ENCODE measurements at places on chromosomes 16 and 17.

DNA sequence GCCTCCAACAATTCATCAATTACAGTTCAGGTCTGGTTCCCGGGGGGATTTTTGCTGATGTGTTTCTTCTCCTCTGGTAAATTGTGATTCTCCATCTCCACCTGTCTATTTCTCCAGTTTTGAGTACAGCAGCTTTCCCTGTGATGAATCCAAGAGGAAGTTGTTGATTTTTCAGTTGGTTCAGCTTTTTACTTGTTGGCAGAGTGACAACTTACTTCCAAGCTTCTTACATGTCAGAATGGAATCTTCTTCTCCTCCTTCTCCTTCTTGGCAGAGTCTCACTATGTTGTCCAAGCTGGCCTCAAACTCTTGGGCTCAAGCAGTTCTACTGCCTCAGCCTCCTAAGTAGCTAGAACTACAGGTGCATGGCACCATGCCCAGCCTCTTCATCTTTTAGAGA is 33.4 kb upstream of the TMEM92 start:
- DNase-seq = no peak

DNA sequence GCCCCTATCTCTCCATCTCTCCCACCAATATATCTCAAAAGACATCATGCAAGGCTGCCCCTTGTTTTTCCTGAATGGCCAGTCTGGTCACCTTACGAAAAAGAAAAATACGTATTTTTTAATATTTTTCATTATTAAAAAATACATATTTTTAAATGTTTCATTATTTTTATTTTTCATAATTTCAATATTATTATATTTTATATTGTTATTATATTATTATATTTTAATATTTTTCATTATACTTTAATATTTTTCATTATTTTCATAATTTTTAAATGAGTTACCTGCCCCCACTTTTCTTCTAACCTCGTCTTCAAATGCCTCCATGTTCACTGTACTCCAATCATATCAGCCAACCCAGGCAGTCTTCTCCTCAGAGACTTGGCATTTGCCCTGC is 116.0 kb upstream of the ERCC4 start:
- DNase-seq = no peak

GRCh38 chr16:54355251-54355650 is 68.7 kb upstream of the IRX3 start:
- no peak for DNase-seq

DNA sequence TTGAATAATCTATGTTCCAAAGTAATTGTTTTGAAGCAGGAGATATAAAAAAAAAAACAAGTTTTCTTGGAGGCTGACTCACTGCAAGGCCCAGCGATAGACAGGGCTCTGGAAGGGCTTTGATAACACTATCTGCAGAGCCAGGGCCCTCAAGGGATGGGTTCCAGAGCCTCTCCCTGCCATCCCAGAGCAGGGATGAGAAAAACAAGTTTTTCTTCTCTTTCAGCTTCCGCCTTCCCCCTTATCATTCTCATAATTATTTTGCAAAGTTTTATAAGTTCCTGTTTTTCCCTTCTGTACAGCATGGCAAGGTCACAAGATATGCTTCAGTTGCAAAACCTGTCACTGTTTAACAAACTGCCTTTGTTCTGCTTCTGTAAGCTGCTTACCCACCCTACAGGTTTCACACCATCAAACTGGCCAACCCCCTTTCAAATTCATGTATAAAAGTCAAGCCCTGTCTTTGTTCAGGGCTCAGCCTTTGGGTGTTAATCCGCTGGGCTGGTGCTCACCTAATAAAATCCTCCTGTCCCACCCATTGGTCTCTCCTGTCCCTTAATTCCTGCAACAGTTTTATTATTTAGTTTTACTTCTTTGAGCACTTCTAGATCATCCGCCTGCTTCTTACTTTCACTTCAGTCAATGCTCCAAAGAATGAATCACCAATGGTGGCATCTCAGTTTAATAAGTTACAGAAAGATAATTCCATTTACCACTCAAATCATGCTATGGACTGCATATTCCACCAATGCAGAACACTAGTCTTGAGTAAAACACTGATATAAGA is 5.6 kb upstream of the THUMPD1 start:
- DNase-seq = no peak

DNA sequence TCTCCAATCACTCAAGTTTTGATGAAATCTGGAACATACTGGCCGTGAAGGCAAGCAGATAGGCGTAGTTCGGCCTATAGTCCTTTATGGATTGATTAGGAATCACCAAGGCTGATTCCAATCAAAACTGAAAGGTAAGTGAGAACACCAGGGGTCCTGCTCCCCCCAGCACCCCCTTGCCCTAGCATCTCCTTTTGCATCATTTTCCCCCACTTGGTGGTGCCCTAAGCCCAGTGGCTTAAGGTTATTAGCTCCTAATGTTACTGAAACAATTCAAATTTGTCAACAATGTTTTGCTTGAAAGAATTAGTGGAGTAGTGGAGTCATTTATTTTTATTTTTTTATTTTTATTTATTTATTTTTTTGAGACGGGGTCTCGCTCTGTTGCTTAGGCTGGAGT is 4.9 kb downstream of the SLFN14 start:
- DNase-seq = no peak

DNA sequence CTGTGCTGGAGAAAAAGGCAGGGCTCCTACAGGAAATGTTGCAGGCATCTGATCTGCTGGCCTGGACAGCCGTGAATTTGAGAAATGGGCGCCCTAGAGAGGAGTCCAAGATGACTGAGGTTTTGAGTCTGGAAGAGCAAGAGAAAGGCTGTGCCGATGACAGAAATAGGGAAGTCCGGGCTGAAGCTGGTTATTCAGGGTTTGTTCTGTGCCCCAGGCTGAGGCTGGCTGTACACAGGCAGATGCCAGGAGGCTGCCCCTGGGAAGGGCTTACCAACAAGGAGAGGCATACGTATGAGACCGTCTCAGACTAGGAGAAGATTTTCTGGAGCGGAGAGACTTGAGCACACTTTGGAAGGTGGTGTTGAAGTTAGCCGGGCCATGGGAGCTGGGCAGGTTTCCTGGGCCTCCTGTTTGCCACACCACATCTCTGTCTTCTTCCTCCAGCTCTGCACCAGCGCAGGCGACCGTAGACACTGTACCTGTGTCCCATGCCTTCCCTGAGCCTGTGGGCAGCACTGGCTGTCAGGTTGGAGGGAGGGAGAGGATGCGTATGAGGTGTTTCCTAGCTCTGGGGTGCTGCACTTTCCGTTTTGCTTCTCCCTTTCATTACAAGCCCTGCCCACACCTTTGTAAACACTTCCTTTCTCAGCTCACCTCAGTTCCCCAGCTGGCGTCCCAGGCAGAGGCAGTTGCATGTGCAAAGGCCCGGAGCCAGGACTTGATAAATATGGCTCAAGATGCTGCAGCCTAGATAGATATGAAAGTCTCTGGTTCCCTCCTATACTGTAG is 80.8 kb downstream of the SPECC1 start:
- no peak for DNase-seq

DNA sequence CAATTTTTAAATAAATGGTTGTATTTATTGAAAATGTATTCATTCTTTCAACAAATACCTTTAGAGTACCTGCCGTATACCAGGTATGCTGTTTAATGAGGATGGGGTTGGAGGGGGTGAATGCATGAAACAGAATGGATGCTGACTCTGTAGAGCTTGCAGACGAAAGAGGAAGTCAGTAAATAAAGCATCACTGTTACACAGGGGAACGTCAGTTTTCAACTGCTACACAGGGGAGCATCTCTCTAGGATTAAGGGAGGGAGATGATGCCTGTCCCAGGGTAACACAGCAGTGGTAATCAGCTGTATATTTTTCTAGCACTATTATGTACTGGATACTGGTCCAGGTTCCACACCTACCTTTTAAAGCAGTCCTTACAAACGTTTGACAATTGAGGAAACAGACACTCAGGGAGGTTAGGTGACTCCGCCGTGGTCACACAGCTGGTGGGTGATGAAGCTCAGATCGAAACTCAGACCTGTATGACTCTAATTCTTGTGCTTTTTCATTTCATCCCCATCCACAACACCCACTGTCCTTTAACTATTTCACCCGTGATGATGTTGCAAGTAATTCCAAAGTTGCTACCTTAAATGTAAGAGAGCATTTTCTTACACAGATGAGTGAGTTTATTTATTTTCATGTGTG is 452.1 kb upstream of the HSBP1 start:
- no peak for DNase-seq

GRCh38 chr16:83279251-83279650 is 528.5 kb upstream of the HSBP1 start:
- DNase-seq = no peak

DNA sequence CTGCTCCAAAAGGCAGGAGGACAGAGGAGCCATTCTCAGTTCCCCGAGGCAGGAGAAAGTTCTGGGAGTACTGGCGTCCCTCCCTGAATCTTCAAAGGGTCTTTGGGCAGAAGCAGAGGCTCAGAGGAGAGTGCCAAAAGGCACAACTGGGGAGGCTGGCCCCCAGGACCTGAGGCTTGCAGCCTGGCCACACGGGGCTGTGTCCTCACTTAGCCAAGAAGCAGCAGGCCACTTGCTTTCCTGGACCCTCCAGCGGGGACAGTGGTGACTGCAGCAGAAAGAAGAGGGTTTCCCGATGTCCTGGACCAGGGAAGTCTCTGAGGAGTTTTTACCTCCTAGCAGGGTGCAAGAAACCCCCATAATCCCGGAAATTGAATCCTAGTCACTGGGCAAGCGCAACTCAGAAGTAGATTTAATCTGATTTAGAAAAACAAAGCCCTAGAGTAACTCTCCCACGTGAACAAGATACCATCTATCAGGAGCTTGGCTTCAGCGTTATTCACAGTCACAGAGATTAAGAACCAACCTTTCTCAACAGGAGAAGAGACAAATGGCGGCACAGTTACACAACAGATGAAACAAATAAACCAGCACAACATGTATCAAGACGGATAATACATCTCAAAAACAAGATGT is 25.5 kb upstream of the BCO1 start:
- DNase-seq = no peak

DNA sequence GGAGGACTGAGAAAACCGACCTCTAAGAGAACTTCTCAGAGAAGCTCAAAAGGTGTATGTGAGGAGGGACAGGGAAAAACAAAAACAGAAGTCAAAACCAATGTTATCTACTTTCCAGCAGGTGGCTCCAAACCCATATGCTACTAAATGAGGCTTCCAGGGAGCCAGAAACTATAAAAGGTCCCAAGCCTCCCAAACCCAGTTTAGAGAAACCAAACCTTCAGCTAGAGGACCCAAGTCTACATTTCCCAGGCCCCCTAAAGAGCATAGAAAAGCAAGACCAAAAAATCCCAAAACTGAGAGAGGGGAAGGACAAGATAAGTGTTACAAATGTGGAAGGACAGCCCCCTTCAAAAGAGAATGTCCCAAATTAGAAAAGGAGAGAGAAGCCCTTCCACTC is 3.7 kb downstream of the HPR start:
- DNase-seq = no peak

DNA sequence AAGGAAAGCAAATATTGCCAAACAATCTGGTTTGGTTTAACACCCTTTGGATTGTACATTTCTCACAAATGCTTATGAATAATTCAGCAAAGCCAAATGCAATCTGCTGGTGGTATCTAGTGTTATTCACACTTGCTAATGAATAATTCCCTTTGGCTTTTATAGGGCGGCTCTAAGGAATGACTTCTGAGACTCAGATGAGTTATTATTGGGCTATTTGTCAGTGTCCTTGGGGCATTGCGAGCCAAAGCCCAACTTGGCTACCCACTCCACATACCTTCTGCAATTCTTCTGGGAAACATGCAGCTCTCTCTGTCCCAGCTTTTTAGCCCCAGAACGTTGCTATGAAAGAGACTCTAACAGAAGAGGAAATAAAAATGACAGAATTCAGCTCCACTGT is 41.1 kb downstream of the FTO start:
- DNase-seq = no peak

- no peak for DNase-seq
Measured at GRCh38 chr17:45848868-45849535, 4.3 kb downstream of the SPPL2C start.

DNA sequence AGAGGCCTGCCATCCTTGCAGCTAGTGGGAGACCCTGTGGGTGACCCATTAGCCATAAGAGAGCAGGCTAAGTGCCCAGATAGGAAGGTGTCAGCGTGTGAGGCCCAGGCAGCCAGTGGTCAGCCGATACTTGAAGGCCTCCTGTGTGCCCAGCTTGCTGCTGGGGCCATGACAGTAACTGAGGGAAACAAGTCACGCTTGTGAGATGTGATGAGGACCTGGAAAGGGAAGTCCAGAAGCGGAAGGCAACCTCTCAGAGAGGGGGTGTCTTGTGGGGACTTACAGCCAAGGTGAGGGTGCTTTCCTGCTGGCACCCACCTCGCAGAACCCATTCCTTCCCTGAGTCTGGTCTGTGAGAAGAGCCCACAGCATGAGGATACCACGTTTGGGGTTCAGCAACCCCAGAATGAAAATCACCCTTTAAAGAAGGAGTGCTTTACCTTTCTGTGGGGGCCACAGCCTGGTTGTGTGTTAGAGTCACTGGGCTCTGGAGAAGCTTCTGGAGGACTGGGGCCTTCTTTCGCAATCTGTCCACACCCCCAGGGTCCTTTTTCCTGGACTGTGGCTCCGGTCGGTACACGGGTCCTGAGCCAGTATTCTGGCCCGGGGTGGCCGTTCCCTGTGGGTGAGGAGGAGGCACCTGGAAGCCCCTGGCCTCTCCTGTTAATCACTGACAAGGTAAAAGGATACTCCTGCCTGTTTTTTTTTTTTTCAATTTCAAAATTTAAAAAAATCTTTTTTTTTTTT is 53.9 kb downstream of the PLCG2 start:
- DNase-seq = no peak

DNA sequence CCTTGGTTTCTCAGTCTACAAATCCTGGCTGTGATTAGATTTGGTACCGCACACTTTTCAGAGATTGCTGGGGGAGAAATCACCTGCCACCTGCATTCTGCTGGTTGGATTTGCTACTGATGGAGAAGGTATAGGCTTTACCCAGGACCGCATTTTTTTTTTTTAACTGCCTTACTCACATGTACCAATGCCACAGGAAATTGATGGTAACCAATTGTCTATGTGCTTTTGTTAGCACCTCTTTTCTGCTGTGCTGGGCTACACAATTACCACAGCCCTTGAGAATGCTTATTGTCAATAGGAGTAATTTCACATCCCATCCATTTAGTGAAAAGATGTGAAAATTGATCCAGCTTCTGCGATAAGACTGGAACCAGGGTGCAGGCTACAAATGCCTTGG is 74.4 kb upstream of the TANC2 start:
- DNase-seq = no peak

DNA sequence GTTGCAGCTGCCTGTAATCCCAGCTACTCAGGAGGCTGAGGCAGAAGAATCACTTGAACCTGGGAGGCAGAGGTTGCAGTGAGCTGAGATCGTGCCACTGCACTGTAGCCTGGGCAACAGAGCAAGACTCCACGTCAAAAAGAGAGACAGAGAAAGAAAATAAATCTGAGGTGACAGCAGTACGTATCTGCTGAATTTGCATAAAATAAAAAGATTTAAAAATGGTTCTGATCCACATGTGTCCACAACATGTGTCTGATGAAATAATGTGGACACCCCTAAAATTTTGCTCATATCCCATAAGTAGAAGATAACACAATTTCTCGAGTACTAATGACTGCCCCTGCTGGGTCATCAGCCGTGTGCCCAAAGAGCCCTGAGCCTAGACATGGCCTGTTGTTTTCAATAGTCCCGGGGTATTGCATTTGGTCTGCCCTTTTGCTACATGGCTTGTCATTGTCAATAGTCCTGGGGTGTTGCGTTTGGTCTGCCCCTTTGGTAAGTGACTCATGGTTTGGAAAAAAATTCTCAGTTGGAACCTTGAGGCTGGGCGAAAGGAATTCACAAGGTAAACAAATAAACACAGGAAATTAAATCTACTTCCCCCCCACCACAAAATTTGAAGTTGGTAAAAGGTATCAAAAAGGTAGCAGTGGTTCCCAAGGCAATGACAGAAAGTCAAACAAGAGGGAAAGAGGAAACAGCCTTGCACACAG is 434.6 kb upstream of the MAF start:
- no peak for DNase-seq

Data from stimulated activated CD4-positive, alpha-beta T cell treated with anti-CD3 and anti-CD28 coated beads, TNF-alpha, amount 100 ng/mL, for 1 hour (primary cell).